Stimulated activated CD8-positive, alpha-beta memory T cell treated with anti-CD3 and anti-CD28 coated beads, Interleukin-2, amount 100 ng/mL, for 1 hour (primary cell): ENCODE measurements at places on chromosomes 6 and 20.

- DNase-seq: no peak
Measured at GRCh38 chr6:134531611-134532010, 213.7 kb upstream of the SGK1 start.

DNA sequence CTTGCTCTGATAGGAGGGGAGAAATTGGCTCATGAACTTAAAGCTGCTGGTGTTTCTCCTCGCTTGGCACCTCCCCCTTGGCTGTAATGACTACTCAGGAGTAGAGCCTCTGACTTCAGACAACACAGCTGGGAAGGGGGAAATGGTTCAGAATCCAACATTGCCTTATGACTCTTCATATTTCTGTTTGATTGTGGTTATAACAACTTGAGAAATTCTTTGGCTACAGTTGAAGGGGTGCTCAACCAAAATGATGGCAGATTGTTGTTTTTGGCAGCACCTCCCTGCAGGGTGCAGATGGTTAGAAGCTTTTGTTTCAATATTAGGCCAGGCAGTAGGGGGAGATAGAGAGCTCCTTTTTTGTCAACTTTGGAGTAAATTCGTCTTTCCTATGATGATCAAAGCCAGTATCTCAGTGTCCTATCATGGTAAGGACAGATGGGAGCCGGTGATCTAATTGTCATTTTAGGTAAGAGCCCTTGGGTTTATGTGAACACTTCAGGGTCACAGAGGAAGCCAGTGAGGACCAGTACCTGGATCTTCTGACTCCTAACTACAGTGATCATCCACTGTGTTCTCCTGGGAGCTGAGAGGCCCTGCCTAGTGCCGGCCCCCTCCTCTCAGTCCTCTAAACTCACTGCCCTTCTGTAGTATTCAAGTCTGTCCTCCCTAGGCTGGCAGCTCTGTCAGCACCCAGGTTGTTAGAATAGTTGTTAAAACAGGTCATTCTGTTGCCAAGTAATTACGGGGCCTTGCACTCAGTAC is 39.9 kb downstream of the RPRD1B start:
- DNase-seq: no peak

DNA sequence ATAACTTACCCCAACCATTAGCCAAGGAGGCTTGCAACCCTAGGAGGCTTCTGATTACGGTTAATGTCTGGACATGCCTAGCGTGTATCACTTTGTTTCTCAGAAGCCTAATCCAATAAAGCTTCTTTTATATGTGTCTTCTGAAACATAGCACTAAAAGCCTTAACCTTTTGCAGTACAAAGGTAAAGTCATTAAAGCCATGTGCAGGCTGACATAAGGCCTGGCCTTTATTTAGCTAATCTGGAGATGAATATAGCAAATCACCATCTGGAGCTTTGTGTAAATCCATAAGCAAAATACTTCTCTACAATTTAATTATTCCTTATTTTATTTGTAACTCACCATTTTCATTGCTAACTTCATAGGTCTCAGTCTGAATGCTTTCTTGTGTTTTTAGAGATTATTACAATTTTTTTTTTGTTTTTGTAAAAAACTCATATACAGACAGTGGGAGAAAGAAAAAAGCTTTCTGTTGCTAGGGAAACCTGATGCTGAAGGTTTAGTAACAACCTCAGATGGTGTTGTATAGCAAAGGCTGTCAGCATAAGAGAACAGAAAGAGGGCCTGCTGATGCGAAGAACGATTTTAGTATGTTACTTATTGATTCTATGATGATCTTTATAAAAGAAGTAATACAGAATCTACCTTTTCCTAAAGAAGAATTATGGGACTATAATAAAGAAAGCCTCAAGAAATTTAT is at the start of gene EYS:
TSS of gene EYS (minus strand) at position 101 of the 701 bp plus-strand sequence. CDS start 211,816 bp downstream, outside the sequence.
- DNase-seq: no peak

DNA sequence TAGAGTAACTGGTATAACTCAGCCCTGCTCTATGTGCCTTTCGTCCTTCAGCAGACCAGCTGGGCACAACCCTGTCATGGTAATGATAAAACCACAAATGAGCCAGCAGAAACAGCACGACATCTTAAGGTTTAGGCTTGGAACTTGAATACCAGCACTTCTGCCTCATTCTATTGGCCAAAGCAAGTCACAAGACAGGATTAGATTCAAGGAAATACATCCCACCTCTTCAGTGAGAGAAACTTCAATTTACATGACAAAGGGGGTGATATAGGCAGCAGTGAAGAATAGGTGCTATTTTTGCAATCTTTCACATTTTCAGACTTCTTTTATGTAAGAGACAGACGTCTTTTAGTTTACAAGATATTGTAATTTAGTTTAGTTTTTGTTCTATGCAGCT is 69.8 kb upstream of the SLC35F1 start:
- no peak for DNase-seq
